ENCODE measurements at places on chromosomes 12 and 14.

DNA sequence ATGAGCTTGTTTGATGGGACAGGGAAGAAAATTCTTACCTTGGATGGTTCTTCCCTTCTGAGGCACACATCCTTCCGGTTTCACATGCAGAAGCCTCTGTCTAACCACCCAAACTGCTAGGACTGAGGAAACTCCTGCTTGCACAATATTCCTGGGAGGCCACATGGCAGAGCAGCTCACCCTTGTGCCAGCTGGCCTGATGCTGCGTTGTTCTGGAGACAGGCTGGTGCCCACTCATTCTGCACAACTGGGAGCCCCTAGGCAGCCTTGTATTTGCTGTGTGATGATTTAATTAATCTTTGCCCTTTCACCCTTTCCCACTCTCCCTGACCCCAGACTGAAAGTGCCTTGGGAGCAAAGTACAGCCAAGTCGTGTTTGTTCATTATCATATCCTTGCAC lies 130.8 kb downstream of the RTN1 start:
- no peak for DNase-seq

- DNase-seq, result peak; percentile 40
Observed at GRCh38 chr12:52020539-52021336, 14.0 kb downstream of the TAMALIN start.

DNA sequence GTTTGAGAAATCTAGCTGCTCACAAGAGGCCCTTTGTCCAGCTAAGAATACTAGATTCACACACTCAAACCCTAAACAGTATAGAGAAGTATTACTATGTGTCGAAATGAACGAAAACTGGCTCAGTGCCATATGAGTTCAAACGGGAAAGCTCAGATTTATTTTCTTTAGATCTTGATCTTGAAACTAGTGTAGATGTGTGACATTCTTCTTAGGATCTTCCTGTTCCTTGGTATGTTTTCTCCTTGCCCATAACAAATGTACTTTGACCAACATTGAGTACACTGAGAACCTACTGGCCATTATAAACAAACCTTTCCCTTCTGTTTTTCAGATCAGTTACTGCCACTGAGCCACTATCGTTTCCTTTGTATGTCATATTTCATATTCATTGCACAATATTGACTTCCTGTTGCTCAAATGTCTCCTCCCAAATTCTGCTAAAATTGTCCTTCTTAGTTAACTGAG lies 21.3 kb downstream of the MYBPC1 start:
- DNase-seq, result no peak

DNA sequence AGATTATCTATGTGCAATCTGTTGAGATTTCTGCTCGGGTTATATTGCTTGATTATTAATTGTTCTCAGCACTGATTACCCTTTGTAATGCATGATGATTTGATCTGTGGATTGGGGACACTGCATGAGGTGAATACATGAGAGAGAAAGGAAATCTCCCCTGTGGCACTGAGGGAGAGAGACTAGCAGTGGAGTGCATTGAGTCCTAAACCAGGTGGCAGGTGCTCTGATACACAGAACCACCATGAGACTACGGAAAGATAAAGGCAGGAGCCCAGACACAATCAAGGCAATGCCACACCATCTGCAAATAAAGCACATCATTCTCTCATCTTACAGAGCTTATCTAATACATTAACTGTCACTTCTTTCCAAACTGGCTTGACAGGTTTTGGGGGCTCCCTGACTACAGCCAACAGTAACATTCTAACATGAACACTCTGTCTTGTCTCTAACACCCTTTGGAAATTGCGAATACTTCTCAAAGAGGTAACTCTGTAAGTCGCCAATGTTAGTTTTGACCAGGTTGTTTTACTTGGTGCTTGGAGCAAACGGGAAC lies 37.6 kb upstream of the TSPAN8 start:
- no peak for DNase-seq
